ENCODE measurements at places on chromosomes 12 and 14.

DNA sequence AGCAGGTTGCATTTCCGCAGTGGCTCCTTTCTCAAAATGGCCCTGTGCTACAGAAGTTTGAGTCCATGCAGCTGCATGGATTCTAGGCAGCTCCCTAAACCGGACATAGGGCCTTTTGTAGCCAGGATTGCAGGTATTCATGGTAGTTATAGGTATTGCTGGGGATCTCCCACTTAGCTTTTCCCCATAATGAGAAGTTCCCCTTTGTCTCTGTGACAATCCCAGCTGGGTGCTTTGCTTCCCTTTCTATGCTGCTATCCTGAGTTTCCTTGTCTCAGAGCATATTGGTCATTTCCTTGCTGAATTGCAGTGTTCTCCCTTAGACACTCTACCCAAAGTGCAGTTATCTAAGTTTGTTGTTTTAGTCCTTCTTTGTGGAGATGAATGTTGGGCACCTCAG is 120.9 kb upstream of the MIS18BP1 start:
- no peak for DNase-seq

GRCh38 chr12:11839091-11839641 is 189.7 kb downstream of the ETV6 start:
- no peak for DNase-seq

DNA sequence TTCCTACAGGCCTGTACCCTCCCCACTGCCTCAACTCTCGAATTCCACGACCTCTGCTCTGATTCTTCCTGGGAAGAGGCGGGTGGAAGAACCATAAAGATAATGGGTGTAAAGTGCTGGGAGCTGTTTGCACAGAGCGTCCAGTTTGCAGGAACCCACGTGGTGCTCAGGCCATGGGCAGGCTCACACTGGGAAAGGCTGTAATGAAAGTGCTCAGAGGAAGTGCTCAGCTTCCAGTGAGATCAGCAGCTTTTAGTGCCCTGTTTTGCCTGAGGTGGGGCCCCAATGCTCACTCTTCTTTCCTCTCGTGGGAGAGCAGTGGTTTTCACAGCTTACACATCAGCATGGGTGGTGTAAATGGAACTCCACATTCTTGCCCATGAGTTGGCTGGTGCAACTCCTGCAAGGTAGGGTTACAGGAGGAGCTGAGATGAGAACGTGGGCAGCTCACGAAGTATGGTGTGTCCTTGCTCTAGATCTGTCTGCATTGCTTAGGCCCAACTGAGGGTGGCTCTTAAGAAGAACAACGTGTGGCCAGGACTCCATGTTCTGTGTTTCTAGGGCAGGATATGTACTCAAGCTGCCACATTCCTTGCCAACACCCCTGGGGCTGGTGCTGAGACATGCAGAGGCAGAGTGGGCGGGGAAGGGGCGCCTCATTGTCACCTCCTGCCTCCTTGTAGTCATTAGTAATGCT is 2.9 kb downstream of the TMEM63C start:
- DNase-seq = no peak

DNA sequence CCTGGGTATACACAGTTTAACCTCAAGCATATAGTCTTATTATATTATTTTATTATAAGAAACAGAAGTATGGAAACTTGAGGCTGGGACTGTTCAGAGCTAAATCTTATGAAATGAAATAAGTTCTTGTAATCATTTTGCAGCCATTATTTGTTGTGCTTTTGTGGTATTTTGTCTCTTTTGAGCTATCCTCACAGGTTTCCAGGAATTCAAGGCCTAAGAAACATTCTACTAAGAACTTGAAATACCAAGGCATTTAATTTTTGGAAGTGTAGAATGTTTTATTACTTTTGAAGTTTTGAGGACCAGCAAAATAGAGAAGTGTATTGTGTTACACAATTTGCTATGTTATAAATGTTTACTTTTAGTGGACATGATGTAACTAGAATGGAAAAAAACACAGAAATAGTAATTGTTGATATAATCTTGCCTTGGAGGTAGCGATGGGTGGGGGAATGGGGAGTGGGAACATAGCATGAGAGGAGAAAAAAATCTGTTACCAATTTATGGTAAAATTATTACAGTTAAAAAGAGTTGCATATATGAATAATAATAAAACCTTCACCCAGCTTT is 81.7 kb downstream of the CRADD start:
- no peak for DNase-seq

GRCh38 chr12:109878247-109878625 is 2.1 kb downstream of the GLTP start:
- no peak for DNase-seq

DNA sequence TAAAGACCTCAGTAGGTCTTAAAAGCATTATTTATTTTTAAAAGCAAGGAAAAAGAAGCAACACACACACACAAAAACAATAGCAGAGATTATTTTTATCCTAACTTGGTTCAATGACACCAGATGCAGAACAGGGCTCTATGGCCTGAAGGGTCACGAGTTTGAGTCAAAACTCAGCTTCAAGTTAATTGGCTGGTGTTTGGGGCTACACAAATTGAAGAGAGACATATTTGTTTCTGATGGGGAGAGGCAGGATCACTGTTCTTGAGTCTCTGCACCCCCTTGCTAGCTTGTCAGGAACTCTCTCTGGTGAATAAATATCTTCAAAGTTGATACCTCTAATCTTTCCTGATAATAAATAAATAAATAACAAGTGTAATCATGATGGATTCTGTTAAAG is 466.1 kb downstream of the PRKD1 start:
- no peak for DNase-seq

DNA sequence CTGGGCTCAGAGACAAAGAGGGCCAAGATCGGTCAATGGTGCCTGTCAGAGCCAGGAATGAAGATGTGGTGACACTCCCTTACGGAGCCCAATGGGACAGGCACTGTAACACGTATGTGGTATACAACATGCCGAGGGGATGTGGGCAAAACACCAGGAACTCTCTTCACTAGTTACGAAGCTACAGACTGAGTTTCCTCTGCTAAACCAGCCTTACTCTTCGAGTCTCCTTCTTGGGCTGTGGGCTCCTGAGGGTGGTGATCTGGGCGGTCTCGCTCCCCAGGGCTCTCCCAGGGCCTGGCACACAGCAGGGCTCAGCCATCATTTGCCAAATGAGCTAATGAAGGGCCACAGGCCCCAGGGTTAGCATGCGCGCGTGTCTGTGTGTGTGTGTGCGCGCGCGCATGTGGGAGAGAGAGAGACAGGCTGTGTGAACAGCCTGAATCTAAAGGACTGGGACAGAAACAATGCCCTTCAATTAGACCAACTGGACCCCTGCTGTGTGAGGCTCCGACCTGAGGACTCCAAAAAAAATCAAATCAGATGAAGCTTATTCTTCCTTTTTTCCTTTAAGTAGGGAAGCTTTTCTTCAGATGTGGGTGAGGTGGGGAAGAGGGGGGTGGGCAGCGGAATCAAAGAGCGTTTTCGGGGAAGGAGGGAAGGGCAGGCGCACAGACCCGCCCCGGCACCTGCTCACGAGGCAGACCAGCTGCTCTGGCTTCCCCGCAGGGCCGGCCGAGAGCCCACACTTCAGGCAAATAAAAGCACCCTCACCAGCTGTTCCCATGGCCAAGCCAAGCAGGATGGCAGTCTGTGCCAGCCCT is 42.5 kb downstream of the CCDC88C start:
- no peak for DNase-seq

DNA sequence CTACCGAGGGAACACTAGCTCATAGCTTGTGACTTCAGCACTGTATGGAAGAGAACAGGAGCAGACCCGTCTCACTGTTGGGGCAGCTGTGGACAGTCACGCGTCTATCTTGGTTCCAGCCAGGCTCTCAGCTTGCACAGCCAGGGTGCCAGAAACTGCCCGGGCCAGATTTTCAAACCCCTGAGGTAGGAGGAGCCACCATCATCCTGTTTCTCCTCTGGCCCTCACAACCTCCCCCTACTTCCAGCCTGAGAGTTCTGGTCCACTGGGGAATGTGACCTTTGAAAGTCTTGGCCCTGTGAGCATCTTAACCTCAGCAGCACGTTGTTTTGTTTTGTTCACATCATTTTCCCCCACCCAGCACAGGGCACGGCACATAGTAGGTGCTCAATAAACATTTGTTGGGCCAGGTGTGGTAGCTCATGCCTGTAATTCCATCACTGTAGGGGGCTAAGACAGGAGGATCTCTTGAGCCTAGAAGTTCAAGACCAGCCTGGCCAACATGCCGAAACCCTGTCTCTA is 50.4 kb downstream of the PSMA6 start:
- DNase-seq = no peak

- DNase-seq = no peak
These were observed 158.9 kb downstream of the CCDC91 start for GRCh38 chr12:28349196-28349595.

DNA sequence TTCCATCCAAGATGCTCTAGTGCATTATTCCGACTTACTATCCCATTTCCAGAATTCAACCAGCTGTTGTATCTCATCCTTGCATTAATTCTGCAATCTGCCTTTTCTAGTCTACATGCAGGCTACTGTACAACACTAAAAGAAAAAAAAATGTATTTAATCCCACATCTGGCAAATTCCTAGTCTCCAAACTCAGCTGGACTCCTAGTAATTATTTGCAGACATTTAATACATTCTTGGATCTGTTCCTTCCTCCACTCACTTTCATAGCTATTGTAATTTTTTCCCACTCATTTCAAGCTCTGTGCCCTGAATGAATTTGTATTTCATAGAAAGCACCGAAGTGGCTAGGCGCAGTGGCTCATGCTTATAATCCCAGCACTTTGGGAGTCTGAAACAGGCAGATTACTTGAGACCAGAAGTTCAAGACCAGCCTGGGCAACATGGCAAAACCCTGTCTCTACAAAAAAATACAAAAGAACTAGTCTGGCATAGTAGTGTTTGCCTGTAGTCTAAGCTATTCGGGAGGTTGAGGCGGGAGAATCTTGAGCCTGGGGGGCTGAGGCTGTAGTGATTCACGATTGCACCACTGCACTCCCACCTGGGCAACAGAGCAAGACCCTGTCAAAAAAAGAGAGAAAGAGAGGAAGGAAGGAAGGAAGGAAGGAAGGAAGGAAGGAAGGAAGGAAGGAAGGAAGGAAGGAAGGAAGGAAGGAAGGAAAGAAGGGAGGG is 39.5 kb upstream of the YAF2 start:
- no peak for DNase-seq

- no peak for DNase-seq
These were observed 219.8 kb upstream of the RGS6 start for GRCh38 chr14:71712478-71712877.

DNA sequence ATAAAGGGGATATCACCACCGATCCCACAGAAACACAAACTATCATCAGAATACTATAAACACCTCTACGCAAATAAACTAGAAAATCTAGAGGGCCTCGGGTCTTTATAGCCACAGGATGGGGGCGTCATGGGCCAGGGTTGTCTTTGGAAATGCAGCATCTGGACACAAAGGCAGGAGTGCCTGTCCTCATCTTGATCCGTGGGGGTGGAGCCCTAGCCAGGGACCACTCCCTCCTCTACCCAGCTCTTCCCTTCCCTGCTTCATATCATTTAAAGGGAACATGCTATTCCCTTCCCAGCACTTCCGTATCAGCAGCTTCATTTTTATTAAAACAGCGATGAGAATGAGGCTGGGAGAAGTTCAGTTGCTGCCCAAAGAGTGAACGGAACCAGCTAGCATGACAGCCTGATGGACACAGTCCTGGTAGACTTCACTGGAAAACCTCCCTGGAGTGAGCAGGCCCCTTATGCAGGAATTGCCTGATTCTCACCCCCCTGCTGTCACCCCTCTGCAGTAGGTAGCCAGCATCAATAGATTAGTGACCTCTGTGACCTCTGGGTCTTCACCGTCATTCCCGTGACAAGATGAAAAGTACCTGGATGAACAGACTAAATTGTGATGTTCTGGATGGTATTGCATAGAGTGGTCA is 251.4 kb upstream of the RGS6 start:
- DNase-seq = no peak

DNA sequence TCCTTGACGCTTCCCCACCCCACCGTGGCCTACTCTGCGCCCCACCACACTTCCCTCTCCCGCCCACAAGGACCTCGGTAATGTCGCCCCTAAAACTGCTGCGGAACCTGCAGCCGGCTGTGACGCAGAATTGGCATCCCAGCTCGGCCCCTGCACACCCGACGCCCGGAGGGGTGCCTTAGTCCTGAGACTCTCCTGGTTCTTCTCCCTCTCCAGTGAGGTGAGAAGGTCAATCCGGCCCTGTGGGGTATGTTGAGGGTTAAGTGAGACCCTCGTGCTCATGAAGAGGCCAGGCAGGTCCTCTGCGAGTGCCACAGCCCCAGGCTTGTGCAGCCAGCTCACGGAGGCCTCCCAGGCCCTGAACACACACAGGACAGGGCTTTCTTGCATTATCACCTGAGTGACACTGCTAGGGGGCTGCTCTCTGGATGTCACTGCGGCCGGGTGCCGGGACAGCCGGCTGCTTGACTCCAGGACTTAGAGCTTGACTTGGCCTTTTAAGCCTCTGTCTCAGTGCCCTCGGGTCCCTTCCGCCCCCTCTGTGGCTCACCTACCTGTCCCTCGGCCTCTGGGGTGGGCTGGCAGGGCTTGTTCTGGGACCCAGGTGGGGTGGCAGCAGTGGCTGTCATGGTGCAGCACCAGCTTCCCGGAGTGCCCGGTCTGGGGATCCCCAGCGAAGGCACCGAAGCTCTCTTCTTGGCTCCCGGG is 106.9 kb upstream of the C14orf180 start:
- DNase-seq = no peak

- DNase-seq = no peak
These were observed 8.6 kb downstream of the LGR5 start for GRCh38 chr12:71448150-71448581.

DNA sequence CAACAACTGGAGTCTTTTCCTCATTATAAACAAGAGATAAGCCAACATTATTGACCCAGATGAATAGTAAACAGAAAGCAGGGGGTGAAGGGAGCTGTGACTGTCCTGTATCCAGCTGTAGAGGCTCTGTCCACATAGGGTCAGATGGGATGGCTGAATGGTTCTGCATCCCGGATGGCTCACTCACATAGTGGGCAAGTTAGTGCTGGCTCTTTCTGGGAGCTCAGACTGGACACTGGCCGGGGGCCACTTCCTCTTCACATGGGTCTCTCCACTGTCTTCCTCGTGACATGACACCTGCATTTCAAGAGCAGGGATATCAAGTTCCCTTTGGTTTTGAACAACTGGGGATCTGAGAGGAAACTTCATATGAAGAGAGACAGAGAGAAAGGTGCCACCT is 969.6 kb upstream of the TMEM132C start:
- DNase-seq = no peak

- DNase-seq = no peak
These were observed 49.0 kb upstream of the EGLN3 start for GRCh38 chr14:33999771-34000291.

GRCh38 chr12:62860020-62860419 is 74.9 kb downstream of the PPM1H start:
- DNase-seq = no peak

- no peak for DNase-seq
These were observed 414.9 kb downstream of the APAF1 start for GRCh38 chr12:99059824-99060511.
